ENCODE measurements at places on chromosomes 12 and 14.
A peak's percentile ranks its signal among the peaks of the same experiment; 100 is the strongest.

- peak; percentile 48 for DNase-seq
Measured at GRCh38 chr12:53346491-53346890, 10.3 kb upstream of the SP7 start.

- DNase-seq: no peak
Measured at GRCh38 chr12:103855896-103856657, 15.0 kb upstream of the NT5DC3 start.

- DNase-seq: no peak
Measured at GRCh38 chr12:121893961-121894460, 5.4 kb downstream of the PSMD9 start.

DNA sequence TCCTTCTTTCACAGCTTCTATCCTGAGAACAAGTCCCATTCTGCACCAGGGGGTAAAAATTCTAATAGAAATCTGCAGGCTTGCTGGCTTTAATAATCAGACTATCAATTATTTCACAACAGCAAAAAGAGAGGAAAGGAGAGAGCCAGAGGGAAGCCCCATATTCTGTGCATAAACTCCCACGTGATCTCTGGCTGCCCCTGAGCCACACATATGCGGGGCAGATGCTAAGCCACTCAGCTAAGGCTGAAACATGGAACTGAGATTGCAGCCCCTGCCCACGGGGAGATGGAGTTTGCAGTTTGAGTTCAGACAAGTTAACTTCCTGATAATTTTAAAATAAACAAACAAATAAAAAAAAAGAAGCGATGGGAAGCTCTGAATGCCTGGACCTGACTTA, 254.4 kb upstream of the CCDC196 start:
- DNase-seq: no peak

DNA sequence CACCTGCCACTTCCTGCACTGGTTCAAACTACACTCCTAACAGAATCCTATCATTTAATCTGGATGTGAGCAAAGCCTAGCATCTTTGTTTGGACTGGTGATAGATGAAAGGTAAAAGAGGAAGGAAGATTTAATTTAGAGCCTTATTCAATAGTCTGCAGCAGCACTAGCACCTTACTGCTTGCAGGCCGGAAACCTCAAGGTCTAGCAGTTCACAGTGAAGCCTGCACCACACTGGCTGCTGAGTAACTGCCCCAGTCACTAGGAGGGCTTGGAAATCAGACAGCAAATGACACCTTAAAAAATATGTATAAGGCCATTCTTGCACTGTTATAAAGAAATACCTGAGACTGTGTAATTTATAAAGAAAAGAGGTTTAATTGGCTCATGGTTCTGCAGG, 358.0 kb downstream of the DAD1 start:
- peak; percentile 85 for DNase-seq

DNA sequence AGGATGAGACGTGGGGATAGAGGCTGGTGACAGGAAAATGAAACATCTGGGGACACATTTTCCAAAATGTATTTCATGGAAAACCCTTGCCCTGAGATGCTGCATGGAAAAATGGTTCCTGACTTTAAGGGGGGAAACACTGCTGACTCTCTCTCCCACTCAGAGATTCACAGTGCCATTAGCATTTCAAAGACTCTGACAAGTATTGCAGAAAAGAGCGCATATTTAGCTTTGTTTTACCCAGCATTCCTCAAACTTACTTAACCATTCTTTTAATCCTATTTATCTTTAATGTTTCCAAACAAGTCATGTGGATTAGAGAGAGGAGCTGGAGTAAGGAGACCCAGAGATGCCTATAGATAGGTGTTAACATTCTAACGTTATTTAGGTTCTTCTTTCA, 141.8 kb upstream of the DYRK2 start:
- no peak for DNase-seq

GRCh38 chr12:40065636-40066035, 40.2 kb downstream of the SLC2A13 start:
- no peak for DNase-seq

DNA sequence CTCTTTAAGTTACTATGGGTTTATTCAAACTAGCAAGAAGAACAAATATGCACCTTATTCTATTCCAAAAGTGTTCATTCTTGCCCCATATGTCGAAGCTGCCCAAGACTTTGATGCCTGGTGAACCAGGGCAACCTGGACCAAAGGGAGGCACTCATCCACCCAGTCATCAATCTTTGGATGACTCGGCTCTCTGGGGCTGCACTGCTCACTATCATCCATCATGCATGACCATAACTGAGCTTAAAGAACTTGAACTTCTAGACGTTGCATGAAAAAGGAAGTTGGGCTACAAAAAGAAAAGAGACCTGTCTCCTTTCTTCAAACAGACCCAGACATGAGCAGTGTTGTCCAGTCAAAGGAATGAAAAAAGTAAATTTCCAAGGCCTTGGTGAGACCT, 1.2 kb downstream of the KRT4 start:
- DNase-seq: no peak

GRCh38 chr12:118193958-118194357, 58.0 kb downstream of the PEBP1 start:
- DNase-seq: no peak

- no peak for DNase-seq
Measured at GRCh38 chr14:51563560-51563959, 88.2 kb upstream of the FRMD6 start.

DNA sequence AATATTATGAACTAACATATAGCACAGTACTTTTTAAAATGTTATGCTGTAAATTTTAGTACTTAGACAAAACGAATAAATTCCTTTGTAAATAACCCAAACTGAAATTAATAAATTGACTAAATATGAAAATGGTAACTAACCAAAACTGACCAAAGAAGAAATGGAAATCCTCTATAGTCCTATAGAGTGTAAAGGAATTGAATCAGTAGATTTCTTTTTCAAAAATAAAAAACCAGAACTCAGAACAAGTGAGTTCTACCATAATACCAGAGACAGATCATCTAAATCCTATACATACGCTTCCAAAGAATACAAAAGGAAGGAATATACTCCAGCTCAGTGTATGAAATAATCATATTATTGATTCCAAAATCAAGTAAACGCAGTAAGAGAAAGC, 39.8 kb downstream of the TMPRSS12 start:
- no peak for DNase-seq

- DNase-seq: no peak
Measured at GRCh38 chr12:87814625-87815024, 214.6 kb downstream of the C12orf50 start.

DNA sequence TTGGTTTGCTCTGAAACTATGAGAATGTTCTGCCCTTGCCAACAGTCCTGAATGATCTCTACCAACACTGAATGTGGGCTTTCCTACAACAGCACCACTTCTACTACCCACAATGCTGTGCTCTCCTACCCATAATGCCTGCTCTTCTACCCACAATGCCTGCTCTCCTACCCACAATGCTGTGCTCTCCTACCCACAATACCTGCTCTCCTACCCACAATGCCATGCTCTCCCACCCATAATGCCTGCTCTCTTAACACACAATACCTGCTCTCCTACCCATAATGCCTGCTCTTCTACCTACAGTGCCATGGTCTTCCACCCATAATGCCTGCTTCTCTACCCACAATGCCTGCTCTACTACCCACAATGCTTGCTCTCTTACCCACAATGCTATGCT, 92.3 kb downstream of the KCNK13 start:
- no peak for DNase-seq

Data from HL-60 (cell line).